ENCODE measurements at places on chromosomes 12 and 14.

- DNase-seq, result no peak
Measured at GRCh38 chr12:103773109-103773910, 67.7 kb downstream of the NT5DC3 start.

DNA sequence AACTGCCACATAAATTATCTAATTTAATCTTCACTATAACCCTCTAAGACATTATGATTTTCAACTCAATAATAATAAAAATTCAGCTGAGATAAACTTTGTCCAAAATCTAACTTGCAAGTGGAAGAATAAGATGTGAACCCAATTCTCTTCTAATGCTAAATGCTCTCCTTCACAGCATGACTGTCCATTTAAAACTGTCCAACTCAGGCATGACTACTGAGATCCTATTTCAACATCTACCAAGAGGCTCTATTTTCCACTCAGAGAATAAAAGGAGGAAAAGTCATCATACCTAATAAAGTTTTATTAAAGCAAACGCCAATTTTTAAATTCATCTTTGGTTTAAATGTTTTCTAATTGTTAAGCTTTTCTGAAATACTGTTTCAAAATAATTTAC is 183.6 kb downstream of the MED13L start:
- no peak for DNase-seq

GRCh38 chr14:44701563-44702263 is 194.6 kb upstream of the FSCB start:
- DNase-seq, result no peak

DNA sequence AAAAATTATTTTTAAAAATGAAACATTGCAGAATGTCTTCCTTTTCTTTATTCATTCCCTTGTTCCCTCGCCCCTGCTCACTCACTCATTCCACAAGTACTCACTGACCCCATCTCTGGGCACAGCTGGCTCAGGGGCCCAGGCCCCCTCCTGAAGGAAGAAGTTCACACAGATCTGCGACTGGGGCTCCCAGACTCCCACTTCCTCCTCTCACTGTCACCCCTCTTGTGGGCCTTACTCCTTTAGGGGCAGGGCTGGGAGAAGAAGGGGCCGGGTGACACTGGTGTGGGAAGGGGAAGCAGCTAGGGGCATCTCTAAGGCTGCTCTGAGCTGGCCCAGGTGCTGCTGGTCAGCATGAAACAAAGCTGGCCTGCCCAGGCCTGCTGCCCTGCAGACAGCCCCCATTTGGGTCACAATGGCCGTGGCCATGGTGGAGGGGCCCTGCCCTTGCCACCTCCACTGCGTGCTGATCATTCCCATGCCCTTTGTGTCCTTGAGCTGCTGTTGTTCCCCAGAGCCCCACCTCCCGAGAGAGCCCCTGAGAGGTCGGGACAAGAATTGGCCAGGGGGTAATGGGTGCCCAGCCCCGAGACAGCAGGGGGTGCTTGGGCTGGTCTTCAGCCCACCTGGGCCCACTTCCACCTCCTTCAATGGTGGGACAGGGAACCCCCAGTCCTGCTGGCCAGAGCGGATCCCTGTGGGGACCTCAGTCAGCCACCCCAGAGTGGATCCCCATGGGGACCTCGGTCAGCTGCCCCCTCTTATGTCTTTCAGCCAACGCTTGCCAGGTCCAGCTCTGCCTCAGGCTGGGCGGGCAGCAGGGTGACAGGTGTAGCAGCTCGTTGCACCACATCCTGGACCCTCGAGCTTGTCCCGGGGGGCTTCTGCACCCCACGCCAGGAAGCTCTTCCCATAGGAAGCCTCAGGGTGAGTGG is 212.4 kb upstream of the C14orf180 start:
- no peak for DNase-seq

- no peak for DNase-seq
Measured at GRCh38 chr14:93962701-93963601, 13.4 kb downstream of the ASB2 start.

GRCh38 chr12:122732170-122732569 is 1.5 kb upstream of the HCAR1 start:
- no peak for DNase-seq

DNA sequence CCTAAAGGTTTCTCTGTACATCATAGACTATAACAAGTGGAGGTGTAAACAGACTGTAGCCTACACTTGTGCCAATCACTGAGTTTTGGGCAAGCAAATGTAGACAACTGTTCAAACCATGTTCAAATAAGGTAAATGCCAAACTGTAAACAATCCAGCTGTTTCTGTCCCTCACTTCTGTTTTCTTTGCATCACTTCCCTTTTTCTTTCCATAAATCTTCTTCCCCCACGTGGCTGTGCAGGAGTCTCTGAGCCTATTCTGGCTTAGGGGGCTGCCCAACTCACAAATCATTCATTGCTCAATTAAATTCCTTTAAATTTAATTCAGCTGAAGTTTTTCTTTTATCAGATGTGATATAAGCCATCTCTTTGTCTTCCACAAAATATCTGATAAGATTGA is 65.1 kb upstream of the CPM start:
- DNase-seq, result no peak

- no peak for DNase-seq
Measured at GRCh38 chr12:76929499-76929898, 50.7 kb upstream of the CSRP2 start.

GRCh38 chr12:11743423-11744409 is 94.2 kb downstream of the ETV6 start:
- DNase-seq, result no peak

- DNase-seq, result no peak
Measured at GRCh38 chr12:62693376-62694050, 226.9 kb downstream of the MON2 start.

GRCh38 chr12:77343291-77343690 is 277.9 kb upstream of the E2F7 start:
- no peak for DNase-seq

- DNase-seq, result no peak
Measured at GRCh38 chr12:14678547-14679150, 17.8 kb downstream of the GUCY2C start.

GRCh38 chr14:38971258-38971921 is 131.6 kb downstream of the SEC23A start:
- DNase-seq, result no peak

- DNase-seq, result no peak
Measured at GRCh38 chr12:6207259-6207925, 7.2 kb downstream of the CD9 start.

GRCh38 chr14:75018694-75019093 is 16.0 kb downstream of the EIF2B2 start:
- DNase-seq, result no peak

DNA sequence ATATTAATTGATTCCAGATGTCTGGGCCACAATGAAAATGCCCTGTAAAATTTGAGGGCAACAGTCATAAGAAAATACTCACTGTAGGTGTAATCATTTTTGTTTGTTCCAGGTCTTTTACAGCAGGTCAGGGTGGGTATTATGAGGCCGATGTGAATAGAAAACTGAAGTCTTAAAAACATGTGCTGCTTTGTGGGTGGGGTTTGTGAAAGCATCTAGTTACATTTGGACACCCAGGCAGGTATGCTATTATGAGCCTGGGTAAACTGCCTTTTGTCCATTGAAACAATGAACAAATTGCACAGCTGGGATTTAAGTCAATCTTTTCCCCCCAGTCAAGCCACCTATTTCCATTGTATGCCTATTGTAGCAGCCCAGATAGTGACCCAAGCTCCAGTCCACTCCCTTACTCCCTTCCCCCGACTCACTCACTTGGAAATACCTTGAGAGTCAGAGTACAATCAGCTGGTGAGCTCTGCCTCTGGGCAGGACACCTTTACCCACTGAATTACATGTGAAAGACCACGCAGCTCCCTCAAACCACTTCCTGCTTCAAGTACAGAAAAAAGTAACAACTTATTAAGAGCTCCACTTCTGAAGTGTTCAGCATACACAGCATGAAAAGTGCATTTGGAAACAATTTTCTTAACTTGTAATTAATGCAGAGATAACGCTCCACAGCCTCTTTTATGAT is 1.8 kb downstream of the IGF1 start:
- DNase-seq, result no peak

DNA sequence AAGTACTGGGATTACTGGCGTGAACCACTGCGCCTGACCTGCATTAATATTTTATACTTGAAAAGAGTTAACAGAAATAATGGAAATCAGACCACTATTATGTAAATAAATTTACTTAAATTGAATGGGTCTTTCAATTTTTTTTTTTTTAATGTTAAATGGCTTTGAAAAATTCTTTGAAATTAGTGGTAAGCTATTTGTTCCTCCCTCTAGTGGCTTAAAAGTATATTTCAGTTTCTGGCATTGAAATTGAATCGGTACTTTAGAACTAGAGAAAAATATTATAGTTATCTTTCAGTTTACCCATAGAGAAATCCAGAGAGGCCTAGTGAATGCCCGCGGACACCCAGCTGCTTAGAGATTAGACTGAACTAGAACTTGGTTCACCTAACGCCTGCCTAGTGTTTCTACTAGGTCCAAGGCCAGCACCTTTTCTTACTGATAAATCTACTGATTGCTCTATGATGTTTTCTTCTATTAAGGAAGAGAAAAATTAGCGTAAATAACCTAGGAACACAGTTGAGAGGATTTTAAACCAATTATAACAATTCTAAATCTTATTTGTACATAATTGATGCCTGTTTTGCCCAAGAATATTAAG is 106.5 kb downstream of the EML1 start:
- no peak for DNase-seq

DNA sequence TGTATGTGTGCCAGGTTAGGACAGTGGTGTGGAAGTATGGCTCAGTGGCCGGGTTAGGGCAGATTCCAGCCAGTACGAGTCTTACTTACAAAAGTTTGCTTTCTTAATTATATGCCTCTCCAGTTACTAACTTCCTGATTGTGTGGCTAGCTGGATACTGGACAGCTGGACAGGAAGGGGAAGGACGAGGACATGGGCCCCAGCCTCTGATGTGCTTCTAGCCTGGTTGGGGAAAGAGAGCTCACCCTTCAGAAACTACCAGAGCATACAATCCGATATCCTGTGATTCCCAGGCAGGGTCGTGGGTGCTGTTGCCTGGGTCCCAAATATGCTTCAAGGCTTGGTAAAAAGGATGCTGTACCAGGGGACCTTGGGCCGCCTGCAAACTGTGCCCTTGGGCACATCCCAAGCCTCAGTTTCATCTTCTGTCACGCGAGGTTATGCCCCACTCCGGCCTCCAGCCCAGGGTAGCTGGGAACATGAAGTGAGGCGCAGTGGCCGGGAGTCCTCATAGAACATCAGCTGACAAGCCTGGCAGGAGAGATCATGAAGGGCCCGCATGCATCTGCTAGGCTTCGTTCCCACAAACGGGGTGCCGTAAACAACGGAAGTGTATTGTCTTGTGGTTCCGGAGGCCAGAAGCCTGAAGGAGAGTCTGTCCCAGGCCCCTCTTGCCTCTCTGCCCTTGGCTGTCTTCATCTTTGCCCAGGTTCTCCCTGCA is 23.2 kb upstream of the RIN3 start:
- no peak for DNase-seq

GRCh38 chr14:72810201-72810600 is 83.7 kb downstream of the DPF3 start:
- DNase-seq, result no peak

- DNase-seq, result no peak
Measured at GRCh38 chr12:12468575-12468974, 94.1 kb downstream of the DUSP16 start.

- DNase-seq, result no peak
Measured at GRCh38 chr14:49549881-49550280, 36.3 kb downstream of the RPS29 start.

- DNase-seq, result no peak
Measured at GRCh38 chr12:128976120-128976738, 123.0 kb downstream of the GLT1D1 start.

DNA sequence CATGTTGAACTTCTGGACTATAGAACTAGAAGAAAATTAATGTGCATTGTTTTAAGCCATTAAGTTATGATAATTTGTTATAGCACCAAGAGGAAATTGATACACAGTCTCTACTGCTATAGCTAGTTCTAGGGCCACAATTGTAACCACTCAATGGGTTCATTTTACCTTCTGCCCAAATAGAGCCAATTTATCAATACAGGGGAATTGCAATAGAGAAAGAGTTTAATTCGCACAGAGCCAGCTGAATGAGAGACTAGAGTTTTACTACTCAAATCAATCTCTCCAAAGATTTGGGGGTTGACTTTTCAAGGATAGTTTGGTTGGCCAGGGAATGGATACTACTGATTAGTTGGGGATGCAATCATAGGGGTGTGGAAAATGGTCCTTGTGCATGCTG is 31.9 kb upstream of the BICDL1 start:
- DNase-seq, result no peak

DNA sequence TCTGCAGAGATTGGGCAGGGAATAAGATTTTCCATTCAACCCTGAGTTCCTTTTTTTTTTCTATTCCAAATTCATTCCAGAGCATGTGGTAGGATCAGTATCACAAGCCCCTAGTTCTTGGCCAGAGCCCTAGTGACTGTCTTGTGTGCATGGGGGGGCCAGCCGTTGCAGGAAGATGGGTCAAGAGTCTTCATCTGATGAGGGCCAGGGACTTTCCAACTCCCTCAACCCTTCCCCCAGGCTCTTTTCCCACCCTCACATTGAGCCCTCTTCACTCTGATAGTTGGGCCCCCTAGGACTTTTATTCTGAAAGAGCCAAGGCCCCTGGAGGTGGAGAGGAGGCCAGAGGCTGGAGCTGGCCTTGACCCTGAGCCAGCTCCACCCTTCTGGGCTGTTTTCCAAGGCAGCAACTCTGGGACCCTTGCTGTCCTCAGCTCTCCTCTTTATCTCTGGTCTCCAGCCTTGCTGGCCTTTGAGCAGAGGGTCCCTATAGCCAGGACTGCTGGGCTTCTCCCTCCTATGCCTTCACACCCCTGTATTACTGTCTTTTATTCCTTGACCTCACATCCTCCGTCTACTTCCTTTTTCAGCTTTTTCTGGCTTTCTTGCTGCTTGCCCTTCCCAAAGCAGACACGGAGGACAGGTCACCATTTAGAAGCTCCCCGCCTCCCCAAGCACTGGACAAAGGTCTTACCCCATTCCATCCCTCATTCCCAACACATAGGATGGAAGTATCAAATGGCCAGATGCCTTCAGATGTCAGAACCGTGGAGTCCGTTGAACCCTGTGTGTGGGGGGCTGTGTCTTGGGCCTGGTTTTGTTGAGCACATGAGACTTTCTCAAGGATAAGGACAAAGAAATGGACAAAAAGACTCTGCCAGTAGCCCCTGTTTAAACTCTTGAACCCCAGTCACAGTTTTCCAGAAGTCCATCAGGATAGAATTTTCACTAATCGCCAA is 5.6 kb downstream of the RBP5 start:
- no peak for DNase-seq

DNA sequence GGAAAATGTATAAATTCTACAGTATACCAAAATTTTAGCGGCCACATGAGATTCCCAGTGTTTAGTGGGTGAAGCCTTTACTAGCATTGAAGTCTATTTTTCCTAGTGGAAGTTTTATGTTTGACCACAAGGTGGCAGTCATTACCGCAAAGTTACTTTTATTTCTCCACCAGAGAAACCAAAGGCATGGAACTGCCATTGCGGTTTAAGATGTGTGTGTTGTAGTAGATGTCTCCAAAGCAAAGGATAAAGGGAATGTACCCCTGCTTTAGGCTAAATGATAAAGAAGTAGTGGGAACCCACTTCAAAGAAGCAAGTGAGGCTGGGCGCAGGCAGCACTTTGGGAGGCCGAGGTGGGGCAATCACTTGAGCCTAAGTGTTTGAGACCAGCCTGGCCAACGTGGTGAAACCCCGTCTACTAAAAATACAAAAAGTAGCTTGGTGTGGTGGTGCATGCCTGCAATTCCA is 140.5 kb downstream of the PRKCH start:
- peak; percentile 52 for DNase-seq

GRCh38 chr12:113214895-113215400 is 6.3 kb upstream of the TPCN1 start:
- DNase-seq, result no peak

GRCh38 chr12:103966736-103967135 is 1.1 kb downstream of the TDG start:
- DNase-seq, result no peak

- DNase-seq, result no peak
Measured at GRCh38 chr14:99231850-99232713, 39.9 kb downstream of the BCL11B start.
